ENCODE measurements at places on chromosomes 5 and 9.

DNA sequence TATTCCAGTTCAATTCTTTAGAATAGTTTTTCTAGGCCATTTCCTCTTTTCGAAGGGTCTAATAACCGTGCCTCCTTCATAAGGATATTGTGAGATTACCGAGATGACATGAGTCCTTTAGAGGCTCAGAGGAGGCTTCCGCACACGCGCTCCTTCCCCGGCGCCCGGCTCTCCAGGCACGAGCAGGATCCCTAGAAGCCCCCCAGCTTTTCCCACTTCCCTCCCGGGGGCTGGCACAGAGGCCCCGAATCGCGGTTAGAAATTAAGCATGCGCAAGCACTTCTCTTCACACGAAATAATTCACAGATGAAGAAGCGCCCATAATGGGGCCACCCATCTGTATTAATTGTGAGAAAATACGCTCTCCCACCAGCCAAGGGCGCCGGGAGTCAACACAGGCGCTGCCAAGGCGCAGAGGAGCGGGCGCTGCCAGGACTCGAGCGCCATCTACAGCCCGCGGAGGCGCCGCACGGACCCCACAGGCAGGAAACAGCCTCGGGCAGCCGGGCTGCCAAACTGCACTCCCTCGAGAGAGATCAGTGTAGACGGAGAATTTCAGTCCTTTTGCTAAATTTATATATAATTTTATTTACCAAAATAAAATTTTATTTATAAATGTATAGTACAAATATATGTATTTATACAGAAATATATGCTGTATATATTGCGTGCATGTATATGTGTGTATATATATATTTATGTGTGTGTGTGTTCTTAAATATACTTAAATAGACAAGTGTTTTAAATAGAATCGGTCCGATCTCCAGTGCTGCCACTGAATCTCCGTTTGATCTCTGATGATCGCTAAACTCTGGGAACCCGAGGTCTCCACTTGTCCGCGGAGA lies 258.1 kb upstream of the NFIL3 start:
- no peak for DNase-seq

- DNase-seq: no peak
Measured at GRCh38 chr5:107157809-107158208, 512.9 kb downstream of the EFNA5 start.

- DNase-seq: no peak
Measured at GRCh38 chr5:59103303-59103702, 520.4 kb downstream of the RAB3C start.

- DNase-seq: no peak
Measured at GRCh38 chr5:66880401-66880800, 284.2 kb downstream of the MAST4 start.

- DNase-seq: no peak
Measured at GRCh38 chr5:553874-554273, 29.6 kb upstream of the SLC9A3 start.

- DNase-seq: no peak
Measured at GRCh38 chr5:77993141-77993854, 217.2 kb upstream of the TBCA start.

DNA sequence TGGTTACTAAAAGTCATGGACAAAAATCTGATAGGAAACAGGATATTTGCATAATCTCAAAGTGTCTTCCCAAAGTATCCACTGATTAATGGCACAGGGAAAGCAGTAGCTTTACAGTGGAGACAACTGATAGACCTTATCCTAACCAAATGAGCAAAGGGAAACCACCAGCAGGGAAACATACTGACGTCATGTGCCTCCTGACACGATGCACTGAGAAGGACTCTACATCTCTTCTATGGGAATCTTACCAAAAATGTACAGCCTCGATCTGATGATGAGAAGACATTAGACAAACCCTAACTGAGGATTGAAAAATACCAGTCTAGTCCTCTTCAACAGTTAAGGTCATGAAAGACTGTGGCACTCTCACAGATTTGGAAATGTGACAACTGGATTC lies 166.2 kb downstream of the INSYN2B start:
- no peak for DNase-seq

GRCh38 chr5:135466178-135467050 lies 14.3 kb upstream of the TIFAB start:
- DNase-seq: no peak

DNA sequence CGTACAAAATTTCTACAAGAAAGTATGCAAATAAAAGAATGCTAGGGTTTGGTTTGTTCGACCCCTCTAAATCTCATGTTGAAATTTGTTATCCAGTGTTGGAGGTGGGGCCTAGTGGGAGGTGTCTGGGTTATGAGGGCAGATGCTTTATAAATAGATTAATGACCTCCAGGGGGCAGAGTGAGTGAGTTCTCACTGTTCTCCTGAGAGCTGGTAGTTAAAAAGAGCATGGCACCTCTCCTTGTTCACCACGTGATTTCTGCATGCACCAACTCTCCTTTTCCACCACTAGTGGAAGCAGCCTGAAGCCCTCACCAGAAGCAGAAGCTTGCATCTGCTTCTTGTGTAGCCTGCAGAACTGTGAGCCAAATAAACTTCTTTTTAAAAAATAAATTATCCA lies 50.4 kb upstream of the FAM170A start:
- DNase-seq: no peak

GRCh38 chr5:111972080-111972479 lies 215.1 kb upstream of the NREP start:
- DNase-seq: no peak

DNA sequence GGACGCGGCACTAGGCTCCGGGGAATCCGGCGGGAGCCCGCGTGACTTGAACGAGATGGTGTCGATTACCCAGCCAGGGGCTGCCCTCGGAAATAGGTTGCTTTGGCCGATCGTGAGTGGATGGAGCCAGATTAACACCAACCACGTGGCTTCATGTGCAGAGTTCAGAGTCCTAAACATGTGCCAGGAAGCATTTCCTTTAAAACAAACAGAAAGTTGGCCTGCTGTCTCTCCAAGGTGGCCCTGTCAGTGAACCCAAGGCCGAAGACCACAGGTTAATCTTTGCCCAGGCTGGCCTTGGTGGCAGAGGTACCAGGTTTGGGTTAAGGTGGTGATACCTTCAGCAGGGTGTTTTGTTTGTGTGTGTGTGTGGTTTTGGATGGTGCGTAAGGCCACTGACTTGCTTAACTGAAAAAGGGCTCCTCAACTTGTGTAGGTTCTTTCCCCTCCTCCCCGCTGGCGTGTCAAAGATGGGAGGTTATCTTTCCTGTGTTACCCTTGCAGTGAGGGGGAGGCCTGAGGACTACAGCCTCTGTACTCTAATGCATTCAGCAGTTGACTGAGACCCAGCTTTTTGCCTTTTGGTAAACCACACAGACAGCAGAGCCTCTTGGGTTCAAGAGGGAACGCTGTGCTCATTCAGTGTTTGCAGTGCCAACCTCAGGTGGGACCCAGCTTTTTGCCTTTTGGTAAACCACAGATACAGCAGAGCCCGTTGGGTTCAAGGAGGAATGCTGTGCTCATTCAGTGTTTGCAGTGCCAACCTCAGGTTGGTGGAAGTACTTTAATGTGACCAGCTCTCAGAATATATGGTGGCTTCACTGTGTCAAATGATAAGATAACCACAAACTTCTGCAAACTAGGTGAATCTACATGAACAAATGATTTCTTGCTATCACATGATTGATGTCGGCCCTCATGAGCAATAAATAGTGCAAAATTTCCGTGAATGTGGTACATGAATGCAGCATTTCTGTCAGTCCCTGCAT lies 1.4 kb downstream of the IQGAP2 start:
- DNase-seq: no peak

DNA sequence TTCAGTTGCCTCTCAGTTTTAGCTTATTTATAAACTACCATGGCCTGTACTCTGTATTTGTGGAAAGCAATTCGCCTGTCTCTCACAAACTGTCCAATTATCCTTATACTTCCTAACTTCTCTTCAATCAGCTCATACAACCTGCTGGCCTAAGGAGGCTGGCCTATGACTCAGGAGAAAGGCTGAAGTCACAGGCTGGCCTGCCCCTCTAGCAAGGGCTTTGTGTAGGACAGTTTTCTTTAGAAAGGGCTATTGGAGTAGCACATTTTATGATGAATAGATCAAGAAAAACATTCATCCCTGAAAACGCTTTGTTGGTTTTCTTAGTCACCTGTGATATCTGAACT lies 988.7 kb upstream of the ARRDC3 start:
- DNase-seq: no peak

DNA sequence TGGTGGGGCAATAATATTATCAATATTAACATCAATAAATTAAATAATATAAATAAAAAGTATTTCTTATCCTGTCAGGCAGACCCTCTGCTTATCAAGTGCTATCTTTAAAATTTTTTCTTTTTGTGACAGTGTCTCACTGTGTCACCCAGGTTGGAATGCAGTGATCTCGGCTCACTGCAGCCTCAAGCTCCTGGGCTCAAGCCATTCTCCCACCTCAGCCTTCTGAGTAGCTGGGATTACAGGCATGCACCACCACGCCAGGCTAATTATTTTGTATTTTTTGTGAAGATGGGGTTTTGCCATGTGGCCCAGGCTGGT lies 53.2 kb downstream of the NDST1 start:
- DNase-seq: no peak

DNA sequence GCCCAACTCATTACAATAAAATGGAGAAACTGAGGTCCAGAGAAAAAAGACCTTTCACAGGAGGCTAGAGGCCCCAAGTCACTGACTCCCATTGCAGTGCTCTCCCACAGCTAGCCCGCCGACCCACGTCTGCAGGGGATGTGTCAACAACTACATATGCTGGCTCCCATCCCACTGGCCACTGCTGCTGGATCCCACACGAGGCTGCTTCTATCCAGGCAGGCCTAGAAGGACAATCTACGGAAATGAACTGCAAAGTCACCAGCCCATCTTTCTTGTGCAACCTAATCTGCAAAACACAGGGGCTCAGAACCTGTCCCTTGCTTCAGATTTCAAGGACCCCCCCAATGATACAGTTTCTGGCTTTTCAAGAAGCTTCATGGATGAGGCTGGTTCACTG lies 24.0 kb downstream of the RAPGEF1 start:
- DNase-seq: no peak

- no peak for DNase-seq
Measured at GRCh38 chr9:112006361-112007020, 109.9 kb downstream of the UGCG start.

DNA sequence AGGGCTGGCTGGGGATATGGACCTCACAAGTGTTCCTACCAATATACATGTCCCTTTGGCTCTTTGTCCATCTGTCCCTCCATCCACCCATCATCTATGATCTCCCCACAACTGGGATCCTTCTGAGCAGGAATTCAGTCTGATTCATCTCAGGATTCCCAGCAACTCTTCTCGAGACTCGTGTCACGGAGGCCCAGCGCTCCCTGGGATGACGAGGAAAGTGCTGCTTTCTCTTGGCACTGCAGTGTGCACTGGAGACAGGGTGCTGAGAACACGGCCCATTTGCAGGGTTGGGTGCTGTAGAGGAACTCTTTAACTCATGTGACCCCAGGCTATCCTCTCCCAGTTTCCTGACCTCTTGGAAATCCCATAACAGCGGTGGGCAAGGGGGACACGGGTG lies 72.9 kb downstream of the ANGPTL2 start:
- DNase-seq: no peak
